ENCODE measurements at places on chromosomes 12 and 14.

DNA sequence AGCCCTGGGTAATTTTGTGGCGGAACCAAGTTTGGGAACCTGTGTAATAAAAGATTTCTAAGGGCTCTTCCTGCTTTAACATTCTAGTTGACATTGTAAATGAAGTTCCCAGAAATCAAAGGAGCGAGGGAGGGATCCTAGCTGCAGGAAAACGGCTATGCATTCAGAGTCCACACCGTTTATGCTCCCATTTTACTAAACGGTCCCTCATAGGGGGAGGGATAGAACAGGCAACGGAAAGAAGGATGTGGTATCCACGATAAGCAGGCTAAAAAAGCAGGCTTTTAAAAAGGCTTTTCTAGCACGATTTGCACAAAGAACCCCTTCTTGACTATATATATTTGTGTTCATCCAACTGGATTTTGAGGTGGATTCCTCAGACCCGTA lies 559 bp downstream of the SYNJ2BP start:
- no peak for DNase-seq

DNA sequence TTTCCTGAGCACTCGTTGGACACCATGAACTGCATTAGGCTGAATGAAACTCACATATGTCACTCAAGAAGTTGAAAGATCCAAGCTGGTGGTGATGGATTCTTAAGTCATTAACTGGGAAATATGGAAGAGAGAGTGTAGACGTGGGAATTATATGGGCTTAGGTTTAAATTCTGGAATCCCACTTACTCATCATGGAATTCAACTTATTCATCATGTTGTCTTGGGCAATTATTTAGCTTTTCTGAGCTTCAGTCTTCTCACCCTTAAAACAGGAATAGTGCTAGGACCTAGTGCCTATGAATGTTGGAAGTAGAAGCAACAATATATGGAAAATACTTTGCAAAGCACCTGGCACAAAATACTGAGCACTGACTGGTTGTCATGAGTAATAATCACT lies 292.4 kb upstream of the TBX3 start:
- no peak for DNase-seq

DNA sequence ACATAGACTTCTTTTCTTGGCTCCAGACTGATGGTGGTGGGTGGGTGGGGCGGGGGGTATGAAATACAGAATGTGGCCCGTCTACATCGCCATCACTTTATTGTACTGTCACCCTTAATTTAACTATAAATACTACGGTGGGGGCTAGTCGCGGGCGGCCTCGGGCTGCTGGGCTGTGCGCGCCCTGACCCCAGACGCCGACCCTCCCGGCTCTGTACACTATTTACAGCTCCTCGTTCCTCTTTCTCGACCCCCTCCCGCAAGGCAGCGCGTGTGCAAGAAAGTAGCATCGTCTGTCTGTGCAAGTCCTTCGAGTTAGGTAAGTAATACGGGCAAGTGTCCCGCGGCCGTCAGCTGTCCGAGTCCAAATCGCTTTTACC lies 1.8 kb downstream of the GSC start:
- DNase-seq = no peak

DNA sequence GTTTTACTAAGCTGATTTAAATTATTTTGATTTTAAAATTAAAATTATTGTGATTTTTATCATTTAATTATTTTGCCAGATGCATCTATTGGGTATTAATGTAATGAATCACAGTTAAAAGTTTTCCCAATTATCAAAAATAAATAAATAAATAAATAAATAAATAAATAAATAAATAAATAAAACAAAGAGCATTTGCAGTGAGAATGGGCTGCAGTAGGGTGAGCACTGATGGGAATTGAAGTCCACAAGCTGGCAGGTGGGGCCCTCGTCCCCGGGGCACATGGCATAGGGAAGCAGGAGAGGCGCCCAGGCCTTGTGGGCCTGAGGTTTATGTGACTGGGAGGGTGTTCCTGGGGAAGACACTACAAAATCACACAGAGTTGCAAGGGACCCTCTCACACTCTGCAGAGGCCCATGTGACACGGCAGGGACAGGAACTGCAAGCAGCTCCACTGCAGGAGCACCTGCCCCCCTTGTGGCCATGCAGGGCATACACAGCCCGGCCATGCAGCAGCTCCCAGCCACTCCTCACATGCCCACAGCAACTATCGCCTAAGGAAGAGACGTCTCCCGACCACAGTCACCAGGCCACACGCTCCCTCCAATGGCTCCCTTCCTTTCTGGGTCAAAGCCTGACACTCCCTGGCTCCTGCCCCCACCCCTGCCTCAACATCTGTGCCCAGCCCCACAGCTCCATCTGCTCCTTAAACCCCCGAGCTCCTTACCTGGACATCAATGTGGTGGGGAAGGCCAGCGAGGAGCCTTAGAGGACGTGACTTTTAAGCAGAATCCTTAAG lies 256.3 kb upstream of the SFSWAP start:
- DNase-seq = no peak

DNA sequence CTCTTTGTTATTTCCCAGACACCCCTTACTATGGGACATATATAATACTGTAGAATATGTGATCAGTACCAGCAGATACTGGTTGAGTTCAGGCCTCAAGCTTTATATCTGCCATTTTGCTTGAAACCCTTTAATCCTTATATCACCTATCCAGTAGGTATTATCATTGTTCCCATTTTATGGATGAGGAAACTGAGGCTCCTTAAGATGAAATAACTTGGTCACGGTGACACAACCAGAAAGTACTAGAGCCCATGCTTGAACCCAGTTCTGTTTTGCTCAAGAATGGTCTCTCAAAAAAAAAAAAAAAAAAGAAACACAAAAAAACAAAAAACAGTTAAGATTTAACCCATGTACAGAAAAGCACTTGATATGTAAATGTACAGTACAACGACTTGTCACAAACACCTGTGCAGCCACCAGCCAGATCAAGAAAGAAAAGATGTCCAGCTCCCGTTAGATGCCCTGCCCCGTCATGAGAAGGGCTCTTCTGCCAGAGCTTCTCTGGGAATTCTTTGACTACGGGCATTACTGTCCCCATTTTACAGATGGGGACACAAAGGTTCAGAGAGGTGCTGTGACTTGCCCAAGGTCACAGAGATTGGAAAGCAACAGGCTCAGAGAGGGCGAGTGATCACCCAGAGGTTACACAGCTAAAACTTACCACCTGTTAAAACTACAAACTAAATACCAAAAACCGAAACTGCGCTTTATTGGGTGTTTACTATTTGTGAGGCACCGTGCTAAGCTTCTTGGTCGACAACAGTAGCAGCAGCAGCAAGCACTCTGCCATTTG lies 669 bp upstream of the WSCD2 start:
- DNase-seq = no peak

GRCh38 chr12:13628067-13628466 lies 353.3 kb downstream of the GRIN2B start:
- no peak for DNase-seq

DNA sequence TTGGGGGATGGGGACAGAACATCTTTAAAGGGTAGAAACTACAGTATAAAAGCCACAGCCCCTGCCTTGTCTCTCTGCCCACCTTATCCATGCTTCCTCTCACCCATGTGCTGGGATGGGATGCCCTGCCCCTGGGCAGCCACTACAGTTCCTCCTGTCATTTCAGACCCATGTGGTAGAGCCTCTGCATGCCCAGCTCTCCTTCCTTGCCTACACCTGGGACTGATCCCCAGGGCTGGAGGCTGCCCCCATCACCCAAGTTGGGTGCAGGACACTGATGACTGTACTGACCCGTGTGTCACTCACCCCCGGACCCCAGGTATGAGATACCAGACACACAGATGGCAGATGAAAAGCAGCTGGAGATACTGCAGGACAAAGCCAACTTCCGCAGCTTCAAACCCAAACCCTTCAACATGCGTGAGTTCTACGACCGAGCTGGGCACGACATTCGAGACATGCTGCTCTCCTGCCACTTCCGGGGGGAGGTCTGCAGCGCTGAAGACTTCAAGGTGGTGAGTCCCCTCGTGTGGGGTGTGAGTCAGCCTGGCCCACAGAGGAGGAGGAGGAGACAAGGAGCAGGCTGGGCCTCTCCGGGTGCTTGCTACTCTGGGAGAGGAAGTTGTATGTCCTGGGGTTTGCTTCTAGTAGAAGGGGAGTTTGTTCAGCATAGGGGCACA lies 2.2 kb downstream of the ASIC1 start:
- DNase-seq = peak; percentile 74

- no peak for DNase-seq
These were observed 24.1 kb downstream of the KLRD1 start for GRCh38 chr12:10331642-10332239.

DNA sequence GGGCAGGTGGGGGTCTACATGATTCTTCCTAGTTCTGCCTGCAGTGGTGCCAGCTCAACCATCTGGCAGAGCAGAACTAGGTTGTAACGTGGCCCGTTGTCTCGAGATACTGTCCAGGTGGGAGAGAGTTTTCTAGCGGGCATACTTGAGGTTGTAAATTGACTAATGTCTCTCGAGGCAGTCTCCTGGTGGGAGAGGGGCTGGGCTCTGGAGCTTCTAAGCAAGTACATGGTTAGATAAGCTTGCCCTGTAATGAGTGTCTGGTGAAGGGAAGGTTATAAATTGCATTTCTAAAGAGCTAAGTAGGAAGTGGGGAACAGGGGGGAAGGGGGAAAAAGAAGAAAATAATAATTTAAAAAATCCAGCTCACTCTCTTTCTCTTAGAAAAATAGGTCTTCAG lies 18.1 kb downstream of the BDKRB1 start:
- DNase-seq = no peak

GRCh38 chr14:32027255-32027939 lies 49.7 kb upstream of the ARHGAP5 start:
- no peak for DNase-seq

GRCh38 chr12:130439250-130439649 lies 101.6 kb downstream of the PIWIL1 start:
- DNase-seq = no peak

GRCh38 chr12:123599310-123599709 lies 2.6 kb upstream of the DDX55 start:
- no peak for DNase-seq

DNA sequence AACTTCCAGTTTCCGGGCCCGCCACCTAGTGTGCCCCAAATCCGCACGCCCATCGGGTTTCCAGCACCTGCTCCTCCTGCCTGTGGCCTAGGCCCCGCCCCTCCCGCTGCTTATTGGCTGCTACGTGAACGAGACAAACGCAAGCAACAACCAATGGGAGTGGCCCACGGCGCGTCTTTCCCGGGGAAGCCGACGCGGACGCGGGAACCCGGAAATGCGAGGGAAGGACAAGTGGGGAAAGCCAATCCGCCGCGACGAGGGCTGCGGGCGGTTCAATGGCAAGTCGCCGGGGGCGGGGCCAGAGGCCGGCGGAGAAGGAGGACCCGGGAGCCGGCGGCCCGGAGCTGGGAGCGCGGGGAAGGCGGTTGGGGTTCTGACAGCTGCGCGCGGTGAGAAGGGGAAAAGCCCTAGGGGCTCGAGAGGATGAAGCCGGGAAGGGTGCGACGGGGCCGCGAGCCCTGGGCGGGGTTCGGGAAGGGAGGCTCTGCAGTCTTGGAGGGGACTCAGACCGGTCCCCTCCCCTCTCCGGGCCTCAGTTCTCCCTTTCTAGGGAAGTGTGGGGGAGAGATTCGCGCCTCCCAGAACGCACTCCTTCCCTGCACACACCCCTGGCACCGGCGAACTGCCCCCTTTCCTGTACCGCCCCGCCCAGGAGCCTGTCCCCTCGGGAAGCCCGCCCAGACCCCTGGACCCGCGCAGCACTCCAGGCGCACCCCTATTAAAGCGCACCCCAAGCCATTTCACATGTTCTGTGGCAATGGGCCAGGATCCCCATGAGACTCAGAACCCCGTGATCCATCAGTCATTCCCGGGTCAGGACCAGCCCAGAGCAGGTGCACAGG lies at the start of gene FICD:
Gene FICD (plus strand): TSS at position 305 of the 842 bp plus-strand sequence. CDS start 1,696 bp downstream, outside the sequence.
- peak; percentile 98 for DNase-seq

- DNase-seq = no peak
These were observed 6.5 kb downstream of the CAPS2 start for GRCh38 chr12:75323663-75324062.

GRCh38 chr14:38226366-38226765 lies 18.7 kb downstream of the SSTR1 start:
- no peak for DNase-seq

DNA sequence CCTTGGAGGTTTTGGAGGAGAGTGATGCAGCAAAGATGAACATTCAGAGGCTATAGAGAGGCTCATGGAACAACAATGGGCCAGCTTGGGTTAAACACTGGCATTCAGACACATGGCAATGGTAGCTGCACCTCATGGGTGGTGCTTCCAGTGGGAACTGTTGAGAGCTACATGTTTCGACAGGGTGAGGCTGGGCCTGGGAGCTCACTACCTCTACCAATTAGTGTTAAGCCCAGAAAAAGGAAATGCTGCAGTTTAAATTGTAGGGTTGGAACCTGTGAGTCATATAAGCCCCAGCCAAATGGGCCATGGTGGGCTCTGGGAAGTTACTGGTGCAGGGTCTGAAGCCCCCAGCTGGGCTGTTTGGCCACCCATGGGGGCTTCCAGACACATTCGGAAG lies 279.7 kb downstream of the ZFP36L1 start:
- DNase-seq = no peak

- DNase-seq = no peak
These were observed 53.9 kb downstream of the DAD1 start for GRCh38 chr14:22535126-22535525.
